Activated CD4-positive, alpha-beta T cell treated with anti-CD3 and anti-CD28 coated beads, Interleukin-2, Interleukin-4, amounts not matched to agents 100 ng/mL and 50 ng/mL, durations not matched to agents 16 hours and 8 hours (primary cell): ENCODE measurements at places on chromosomes 2 and 18.

GRCh38 chr2:30475542-30475941, 28.5 kb downstream of the LCLAT1 start:
- DNase-seq, result no peak

DNA sequence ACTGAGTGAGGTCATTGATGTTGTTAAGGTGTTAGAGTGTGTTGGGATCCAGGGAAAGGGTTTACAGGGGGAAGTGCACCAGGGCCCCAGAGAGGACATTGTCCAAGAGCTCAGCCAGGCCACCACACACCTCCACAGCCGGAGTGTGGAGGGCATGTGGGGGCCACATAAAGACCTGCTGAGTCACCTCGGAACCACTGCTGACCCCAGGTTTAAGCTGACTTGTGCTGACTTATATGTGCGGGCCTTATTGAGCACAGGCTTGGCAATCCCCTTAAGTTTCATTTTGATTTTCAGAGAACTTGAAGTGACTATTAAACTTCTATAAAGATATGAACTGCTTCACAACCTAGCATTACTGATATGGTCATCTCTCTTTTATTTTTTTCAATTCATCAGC, 166.2 kb upstream of the MAP3K20 start:
- DNase-seq, result no peak

- no peak for DNase-seq
These were observed 137.7 kb upstream of the ITGB6 start for GRCh38 chr2:160337728-160338127.

- no peak for DNase-seq
These were observed 19.0 kb upstream of the FAM178B start for GRCh38 chr2:97005353-97005752.

DNA sequence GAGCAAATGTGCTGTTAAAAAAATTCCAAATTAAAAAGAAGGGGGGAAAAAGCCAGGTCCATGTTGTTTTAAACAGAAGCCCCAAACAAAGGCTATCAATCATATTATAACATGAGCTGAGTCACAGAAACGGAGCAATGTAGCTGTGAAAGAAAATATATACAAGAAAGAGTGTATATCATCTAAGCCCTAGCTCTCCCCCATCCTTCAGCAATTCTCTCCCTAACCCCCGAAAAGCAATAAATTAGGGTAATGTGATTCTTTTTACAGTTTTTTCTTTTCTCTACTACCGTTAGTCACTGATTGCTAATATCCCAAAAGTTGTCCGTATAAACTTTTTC, 25.3 kb downstream of the FEZ2 start:
- DNase-seq, result no peak

DNA sequence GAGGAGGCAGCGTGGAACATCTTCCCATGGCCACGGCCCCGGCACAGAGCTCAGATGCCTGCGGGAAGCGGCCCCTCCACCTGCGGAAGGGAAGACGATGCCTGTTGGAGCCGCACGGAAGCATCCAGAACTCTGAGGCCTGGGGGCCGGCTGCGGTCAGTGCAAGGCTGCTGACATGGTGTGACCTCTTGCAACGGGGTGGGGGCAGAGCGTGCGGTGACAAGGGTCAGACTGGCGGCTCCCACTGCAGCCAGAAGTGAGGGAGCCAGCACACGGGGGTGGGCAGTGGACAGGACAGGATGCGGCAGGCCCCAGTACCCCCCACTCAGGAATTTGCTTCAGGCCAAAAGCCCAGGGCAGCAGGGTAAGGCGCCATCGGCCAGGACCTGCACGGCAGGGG, 48.8 kb downstream of the SLC66A2 start:
- no peak for DNase-seq

DNA sequence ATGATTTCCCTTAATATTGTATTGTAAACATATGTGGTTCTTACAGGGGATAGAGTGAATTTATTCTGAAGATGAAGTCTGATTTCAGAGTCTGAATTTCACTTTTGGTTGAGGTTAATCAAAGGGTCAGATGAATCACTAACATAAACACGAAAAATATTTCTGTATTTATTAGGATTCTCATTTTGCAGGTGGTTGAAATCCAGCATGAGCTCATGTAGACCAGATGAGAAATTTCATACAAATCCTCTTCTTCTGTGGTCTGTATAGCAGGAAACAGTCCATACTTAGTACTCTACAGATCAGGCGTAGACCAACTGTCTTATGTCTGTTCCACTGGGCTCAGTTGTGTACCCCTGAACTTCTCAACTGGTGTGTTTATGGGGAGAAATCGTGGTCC, 157.8 kb downstream of the BABAM2 start:
- DNase-seq, result no peak
